ENCODE measurements at places on chromosomes 16 and 17.

DNA sequence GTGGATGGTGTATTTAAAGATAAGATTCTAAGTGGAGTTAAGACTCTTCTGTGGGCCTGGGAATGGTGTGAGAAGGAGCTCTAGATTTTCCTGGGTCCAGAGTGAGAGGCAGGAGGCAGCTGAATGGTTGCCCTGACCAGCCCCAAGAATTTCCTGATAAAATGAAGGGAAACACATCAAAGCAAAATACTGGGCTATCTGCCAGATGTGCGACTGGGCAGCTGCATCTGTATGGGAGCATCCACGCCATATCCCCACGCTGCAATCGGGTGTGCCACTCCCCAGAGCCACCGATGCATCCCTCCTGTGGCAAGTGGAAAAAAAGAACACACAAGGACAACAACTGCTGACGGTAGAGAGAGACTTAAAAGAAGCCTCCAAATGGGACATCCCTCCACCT is 84.3 kb upstream of the COX10 start:
- peak; percentile 3 for DNase-seq

DNA sequence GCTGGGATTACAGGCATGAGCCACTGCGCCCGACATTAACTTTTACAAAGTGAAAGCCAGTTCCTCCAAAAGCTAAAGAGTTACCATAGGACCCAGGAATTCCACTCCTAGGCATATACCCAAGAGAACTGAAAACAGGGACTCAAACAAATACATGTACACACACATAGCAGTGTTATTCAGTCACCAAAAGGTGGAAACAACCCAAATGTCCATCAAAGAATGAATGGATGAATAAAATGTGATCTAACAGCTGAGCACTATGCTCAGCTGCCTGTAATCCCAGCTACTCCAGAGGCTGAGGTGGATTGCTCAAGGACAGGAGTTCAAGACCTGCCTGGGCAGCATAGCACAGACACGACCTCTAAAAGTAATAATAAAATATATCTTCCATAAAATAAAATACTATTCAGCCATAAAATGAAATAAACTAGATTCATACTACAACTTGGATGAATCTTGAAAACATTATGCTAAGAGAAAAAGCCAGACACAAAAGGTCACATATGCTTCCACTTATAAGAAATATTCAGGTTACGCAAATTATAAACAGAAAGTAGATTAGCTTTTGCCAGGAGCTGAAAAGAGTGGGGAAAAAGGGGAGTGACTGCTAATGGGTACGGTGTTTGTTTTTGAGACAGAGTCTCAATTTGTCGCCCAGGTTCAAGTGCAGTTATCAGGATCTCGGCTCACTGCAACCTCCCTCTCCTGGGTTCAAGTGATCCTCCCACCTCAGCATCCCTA is 9.3 kb upstream of the USP7 start:
- DNase-seq = no peak

- DNase-seq = no peak
Measured at GRCh38 chr17:51508048-51508447, 247.7 kb downstream of the UTP18 start.

DNA sequence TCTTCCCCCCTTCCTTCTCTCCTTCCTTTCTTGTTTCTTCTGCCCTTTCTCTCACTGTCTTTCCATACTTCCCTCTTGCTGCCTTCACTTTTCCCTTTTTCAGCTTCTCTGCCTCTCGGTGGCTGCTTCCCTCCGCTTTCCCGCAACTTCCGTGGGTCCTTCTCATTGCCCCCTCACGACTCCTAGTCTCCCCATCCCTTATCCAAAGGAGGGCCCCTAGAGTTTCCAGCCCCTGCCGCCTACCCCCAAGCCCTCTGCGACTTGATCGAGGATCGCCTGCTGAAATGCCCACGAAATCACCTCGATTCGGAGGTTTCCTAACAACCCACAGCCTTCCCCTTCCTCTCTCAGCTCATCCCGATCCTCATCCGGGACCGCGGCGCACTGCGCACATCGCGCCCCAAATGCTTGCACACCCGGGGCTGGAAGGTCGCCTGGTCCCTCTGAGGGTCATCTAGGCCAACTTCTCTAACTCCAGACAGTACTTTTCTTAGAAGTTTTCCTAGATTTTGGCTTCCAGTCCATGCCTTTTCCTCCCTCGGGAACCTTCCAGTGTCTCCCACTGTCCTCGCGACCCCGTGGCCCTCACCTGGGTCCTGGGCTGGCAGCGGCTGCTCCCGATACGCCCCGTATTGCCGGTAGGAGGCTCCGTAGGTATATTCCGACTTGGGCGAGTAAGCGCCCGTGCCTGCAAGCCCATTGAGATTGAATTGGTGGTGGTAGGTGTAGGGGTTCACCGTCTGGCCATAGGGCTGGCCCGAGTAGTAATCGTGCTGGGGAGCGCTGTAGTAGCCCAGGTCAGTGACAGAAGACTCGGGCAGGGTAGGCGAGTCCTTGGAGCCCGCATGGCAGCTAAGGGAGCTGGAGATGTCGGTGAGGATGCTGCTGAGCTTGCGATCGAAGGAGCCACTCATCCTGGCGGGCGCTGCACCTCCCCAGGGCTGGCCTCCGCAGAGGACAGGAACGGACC is 654 bp downstream of the DLX3 start:
- no peak for DNase-seq

- DNase-seq = peak; percentile 36
Measured at GRCh38 chr16:64196444-64196843, 925.4 kb downstream of the CDH11 start.

DNA sequence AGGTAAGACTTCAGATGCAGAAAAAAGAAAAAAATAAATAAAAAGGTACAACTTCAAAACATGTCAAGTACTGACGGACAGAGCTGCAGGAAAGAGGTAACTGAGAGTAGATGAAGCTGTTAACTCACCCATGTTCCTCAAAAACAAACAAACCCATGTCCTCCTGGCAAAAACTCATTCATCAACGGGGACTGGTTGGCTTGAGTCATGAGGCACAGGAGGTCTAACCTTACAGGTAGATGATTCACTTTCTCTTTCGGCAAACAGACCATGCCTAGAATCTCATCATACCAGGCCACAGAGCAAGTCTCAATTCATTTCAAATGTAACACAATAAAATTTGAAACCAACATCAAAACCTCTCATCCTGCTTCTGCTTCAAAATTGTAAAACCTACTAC is 12.3 kb upstream of the FASN start:
- DNase-seq = no peak

GRCh38 chr17:79892457-79893241 is 53.4 kb upstream of the CBX4 start:
- DNase-seq = no peak

- peak; percentile 33 for DNase-seq
Measured at GRCh38 chr17:82962163-82962720, 117.2 kb upstream of the METRNL start.

DNA sequence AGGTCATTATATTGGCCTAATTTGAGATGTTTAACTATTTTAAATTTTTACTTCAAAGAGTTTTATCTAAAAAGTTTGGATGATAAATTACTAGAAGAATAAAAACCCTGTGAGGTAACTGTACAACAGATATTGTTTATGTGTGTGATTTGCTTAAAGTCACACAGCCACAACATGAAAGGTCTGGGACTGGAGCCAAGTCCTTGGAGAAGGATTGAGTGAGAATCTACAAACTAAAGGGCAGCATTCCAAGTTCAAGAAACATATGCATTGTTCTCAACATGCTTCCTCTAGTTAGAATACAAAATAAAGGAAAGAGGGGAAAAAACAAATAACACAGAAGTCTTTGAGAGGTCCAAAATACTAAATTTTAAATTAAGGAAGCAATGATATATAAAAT is 131.5 kb upstream of the MON1B start:
- DNase-seq = no peak

DNA sequence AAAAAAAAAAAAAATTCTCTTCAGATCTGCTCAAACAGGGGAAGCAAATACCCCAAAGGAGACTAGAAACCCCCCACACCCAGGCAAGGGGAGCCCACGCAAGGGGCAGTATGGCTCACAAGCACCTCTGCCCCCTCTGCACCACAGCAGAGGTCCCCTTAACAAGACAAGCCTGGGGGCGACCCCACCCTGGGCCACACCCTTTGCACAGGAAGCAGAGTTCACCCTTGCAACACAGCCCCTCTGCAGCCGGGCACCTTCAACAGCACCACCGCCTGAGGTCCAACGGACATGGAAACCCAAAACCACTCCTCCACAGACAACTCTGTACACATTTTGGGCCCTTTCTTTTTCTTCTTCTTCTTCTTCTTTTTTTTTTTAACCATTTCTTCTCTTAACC is 12.8 kb downstream of the AXIN1 start:
- no peak for DNase-seq

GRCh38 chr16:53084746-53085334 is 30.0 kb downstream of the CHD9 start:
- no peak for DNase-seq

DNA sequence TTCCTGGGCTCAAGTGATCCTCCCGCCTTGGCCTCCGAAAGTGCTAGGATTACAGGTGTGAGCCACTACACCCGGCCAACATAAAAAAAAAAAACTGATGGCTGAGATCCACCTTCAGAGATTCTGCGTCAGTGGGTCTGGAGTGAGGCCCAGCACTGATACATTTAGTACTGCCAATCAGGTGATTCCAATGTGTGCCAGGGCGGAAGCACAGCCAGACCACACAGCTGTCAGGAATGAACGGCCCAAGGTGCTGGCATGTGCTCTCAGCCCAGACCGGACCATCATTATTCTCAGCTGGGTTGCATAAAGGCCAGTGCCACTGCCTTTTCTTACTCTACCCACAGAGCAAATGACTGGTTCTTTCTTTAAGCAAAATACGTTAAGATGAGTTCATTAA is 1.2 kb upstream of the BCO1 start:
- no peak for DNase-seq

GRCh38 chr16:29318037-29318436 is 88.5 kb downstream of the NPIPB11 start:
- DNase-seq = no peak

- no peak for DNase-seq
Measured at GRCh38 chr17:69434164-69434579, 19.7 kb downstream of the MAP2K6 start.

- DNase-seq = peak; percentile 97
Measured at GRCh38 chr17:55606488-55606815, 95.2 kb upstream of the SMIM36 start.

- no peak for DNase-seq
Measured at GRCh38 chr17:38605411-38605840, 326 bp downstream of the SRCIN1 start.

- DNase-seq = no peak
Measured at GRCh38 chr16:89315271-89315670, 97.8 kb downstream of the ZNF778 start.

- peak; percentile 19 for DNase-seq
Measured at GRCh38 chr17:74957935-74958740, 14.4 kb downstream of the HID1 start.

DNA sequence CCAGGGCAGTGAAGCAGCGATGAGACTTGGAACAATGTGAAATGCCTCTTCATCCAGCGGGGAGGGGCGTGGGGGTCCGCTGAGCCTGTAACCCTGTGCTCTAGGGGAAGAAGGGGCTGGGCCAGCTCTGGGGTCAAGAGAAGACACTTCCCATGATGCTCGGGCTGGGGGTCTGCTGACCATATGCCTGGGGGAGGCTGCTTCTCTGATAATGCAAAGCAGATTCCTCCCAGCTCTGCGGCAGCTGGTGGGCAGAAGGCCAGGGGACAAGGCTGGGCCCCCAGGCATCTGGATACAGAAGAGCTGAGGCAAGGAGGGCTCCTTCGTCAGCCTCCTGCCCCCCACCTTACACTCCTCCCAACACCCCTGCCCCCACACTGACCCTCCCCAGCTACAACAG is 24.7 kb downstream of the NGFR start:
- DNase-seq = no peak

DNA sequence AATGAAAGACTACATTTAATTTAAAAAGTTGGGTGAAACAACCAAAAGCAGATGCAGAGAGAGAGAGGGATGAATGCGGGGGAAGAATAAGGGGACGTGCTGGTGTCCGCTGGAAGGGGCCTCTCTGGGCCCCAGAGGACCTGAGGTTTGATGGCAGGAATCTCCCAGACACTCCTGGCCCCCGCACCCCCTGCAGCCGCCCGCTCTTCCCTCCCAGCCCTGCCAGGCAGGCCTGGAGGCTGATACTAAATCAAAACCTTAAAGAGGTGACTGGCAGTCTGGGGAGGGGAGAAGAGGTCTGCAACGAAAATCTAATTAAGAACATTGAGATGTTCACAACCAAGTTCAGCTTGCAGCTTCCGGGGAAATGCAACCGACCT is 2.4 kb downstream of the FOXL1 start:
- DNase-seq = no peak

GRCh38 chr16:78638371-78638770 is 538.9 kb downstream of the WWOX start:
- DNase-seq = no peak

- no peak for DNase-seq
Measured at GRCh38 chr17:6638046-6638908, 2.2 kb downstream of the KIAA0753 start.

GRCh38 chr17:75008373-75008772 is 4.1 kb upstream of the MRPL58 start:
- DNase-seq = no peak

DNA sequence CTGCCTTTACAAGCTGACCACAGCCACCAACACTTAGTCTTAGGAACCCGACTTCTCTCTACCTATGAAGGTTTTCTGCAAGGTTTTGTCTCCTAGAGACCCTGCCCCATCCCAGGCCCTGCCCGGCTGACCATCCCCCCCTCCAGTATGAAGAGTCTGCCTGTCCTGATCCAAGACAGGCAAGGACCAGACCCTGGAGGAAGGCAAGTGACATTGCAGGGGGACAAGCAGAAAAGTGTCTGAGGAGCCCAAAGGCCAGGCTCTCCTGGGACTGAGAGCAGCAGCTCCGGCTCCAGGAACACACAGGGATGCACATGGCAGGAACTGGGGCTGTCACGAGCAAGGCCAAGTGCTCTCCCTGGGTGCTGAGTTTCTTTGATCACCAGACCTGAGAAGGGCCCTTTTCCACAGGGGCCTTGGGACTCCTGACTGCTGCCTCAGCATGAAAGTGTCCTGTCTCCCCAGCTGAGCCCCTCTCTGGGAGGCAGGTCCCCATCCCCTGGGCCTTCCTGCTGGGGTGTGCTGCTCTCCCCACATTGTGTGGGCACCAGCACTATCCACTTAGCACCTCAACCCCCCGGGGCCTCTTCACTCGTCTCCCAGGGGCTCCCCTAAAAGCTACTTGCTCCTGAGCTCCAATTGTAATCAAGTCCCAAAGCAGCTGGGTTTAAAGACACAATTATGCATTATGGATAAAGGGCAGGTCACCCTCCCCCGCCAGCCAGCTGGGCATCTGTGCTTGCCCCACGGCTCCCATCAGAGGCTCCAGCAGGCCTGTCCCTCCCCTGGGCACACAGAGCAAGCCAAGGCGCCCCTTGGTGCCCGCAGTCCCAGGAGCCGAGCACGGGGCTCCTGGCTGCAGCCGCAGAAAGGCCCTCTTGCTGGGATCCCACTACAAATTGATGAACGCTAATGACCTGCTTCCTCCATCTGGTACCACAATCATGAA is 11.6 kb upstream of the CACNG4 start:
- DNase-seq = no peak

- DNase-seq = no peak
Measured at GRCh38 chr17:37123941-37124820, 175.4 kb downstream of the AATF start.

Data from LHCN-M2 (cell line).